T-helper 2 cell (primary cell): ENCODE measurements at places on chromosomes 7 and 10.

- no peak for DNase-seq
Measured at GRCh38 chr10:80460399-80461207, 6.5 kb downstream of the TSPAN14 start.

DNA sequence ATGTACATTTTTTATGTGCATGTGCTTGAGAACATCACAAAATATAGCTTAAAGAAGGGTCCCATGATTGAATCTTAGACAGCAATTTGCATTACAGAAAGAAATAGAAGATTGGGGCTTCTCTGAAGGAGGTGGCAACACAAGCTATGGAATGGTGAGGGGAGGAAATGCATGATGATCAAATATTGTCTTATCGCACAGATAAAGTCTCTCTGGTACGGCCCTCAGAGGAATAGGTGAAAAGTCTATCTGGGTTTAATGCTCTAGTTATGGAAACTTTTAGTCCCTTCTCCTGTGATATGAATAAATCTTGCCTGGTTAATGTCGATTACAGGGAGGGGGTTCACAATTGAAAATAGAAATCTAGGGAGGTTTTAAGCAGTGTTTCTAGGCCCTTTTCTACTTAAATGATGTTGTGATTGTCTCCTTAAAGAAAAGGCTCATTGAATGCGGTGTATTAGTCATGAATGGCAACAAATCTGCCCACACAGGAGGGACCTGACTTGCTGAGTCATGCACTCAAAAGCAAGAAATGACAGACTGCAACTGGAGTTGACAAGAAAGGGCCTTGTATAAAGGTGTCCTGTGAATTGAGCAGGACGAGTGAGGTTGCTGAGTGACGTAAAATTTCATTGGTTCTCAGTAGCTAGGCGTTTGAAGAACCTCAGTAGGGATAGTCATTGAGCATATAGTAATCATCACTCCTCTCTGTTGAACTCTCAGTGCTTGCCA is 133.4 kb upstream of the CSTF2T start:
- DNase-seq = no peak

GRCh38 chr7:132298790-132299189 is 277.5 kb downstream of the PLXNA4 start:
- no peak for DNase-seq

GRCh38 chr10:17801507-17801906 is 7.6 kb upstream of the MRC1 start:
- DNase-seq = no peak

DNA sequence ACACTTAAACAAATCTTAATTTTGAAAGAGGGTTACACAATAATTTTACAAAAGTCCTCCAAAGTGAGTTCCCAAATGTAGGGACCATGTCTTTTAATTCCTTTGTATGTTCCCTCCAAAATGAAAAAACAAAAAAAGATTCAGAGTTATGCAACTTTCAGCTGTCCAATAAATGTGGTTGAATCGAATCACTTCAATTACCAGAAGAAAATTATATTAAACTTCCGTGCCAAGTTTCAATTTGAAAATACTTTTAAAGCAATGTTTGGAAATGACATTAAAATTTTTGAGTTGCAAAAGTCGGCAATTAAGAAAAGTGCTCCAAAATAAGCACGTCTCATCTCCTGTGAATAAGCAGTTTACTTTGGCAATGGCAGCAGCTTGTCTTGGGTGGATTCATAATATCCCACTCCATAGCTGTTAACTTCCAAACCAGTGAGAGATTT is 60.3 kb upstream of the C1GALT1 start:
- no peak for DNase-seq

DNA sequence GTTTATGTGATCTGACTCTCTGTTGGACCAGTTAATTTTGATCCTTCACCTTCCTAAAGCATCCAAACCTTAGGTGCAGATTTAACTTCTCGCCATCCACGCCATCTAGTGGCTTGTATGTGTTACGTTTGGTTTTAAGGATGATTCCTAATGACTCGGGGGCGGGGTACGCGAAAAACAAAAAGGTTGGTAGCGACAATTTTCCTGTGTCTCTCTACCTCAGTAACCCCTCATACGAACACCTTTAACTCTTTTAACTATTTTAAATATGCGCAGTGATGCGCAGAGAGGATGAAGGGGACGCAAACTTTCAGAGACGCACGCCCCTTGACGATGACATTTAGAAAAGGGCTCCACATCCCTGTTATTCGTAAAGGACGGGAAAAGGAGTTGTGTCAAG is 714 bp upstream of the KCND2 start:
- peak; percentile 24 for DNase-seq
